Adrenal gland (tissue), 19 donors: ENCODE measurements at places on chromosomes 4 and X. TPM values are rescaled to one million over a fixed set of nuclear protein-coding genes. Genes with fewer than 3 reads are reported as not detected.

The SHROOM4 gene
- 4.8 TPM for total RNA-seq

The HPSE gene
- 7.4 TPM for total RNA-seq

The TKTL2 gene
- total RNA-seq: not detected

The PDZD4 gene
- 2.9 TPM for total RNA-seq

The MAGED4B gene
- total RNA-seq: 3.4 TPM

The ABCG2 gene
- total RNA-seq: 12.5 TPM

The HTN1 gene
- not detected for total RNA-seq

The TMSB15A gene
- 12.6 TPM for total RNA-seq

The MMRN1 gene
- 6.2 TPM for total RNA-seq

The IRAK1 gene
- total RNA-seq: 136 TPM

The ATP8A1 gene
- 40.2 TPM for total RNA-seq

The TEX13B gene
- total RNA-seq: not detected

The FABP2 gene
- total RNA-seq: not detected

The STK32B gene
- 0.48 TPM for total RNA-seq

The VCX3B gene
- not detected for total RNA-seq

The CDKL5 gene
- 10.0 TPM for total RNA-seq

The C4orf36 gene
- total RNA-seq: not detected

The MAGEE2 gene
- 0.37 TPM for total RNA-seq

The NAP1L2 gene
- 1.8 TPM for total RNA-seq

The DUSP9 gene
- 0.18 TPM for total RNA-seq

The SHROOM3 gene
- total RNA-seq: 3.2 TPM

The NOX1 gene
- not detected for total RNA-seq

The EMD gene
- 7.7 TPM for total RNA-seq

The EMCN gene
- 62.4 TPM for total RNA-seq

The RAB40AL gene
- total RNA-seq: not detected

The SPINK2 gene
- total RNA-seq: not detected
